ENCODE measurements at places on chromosomes 3 and 15.
A peak's percentile ranks its signal among the peaks of the same experiment; 100 is the strongest.

DNA sequence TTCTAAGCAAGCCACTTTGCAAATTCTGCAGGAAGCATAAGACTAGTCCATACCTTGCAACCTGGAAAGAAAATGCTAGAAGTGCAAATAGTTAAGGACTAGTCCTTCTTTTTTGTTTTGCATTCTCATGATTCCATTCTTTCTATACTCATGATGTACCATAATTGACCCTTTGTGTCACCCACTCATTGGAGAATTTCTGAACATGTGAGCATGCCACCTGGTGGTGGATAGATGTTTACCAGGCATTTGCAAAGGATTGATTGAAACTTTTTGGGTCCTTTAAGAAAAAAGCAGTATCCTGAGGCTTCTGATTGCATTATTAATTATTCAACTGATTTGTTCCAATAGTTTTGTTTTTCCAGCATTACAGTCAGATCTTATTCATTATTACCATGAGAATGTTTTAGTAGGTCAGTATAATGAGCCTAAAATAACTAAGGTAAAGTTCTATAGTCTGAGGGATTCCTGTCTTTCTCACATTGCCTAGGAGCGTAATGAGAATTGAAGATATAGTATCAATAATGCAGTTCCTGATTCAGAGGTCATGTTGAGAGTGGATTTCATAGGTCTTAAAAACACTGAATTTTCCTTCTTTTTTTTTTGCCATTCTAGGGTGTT is 20.2 kb upstream of the DIPK2A start:
- no peak for DNase-seq

- no peak for DNase-seq
Observed at GRCh38 chr15:34650177-34650576, 66.7 kb upstream of the GOLGA8B start.

GRCh38 chr15:77975332-77976094 is 102.0 kb downstream of the TBC1D2B start:
- no peak for DNase-seq

DNA sequence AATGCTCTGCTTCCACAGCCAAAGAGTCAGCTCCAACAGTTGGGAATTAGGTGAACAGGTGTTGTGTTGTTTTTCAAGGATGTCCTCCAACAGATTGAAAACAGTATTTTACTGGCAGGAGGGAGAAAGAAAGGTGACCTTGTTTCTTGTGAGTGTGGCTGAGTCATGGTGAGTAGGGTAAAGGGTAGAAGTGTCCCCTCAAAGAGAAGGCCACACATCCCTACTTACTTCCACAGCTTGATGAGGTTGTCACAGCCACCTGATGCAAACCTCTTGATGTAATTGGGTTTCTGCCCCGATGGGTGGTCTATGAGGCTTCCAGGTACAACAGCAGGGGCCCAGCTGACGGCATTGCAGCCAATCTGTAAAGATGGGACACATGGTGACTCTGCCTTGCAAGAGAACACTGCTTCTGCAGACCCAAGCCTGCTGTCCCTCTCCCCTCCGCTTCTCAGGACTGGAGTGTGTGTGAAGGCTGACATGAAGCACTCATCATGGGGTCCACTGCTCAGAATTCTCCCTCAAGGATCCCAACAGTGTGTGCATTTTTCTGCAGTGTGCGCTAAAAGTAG is 12.7 kb upstream of the GHRL start:
- DNase-seq: no peak

DNA sequence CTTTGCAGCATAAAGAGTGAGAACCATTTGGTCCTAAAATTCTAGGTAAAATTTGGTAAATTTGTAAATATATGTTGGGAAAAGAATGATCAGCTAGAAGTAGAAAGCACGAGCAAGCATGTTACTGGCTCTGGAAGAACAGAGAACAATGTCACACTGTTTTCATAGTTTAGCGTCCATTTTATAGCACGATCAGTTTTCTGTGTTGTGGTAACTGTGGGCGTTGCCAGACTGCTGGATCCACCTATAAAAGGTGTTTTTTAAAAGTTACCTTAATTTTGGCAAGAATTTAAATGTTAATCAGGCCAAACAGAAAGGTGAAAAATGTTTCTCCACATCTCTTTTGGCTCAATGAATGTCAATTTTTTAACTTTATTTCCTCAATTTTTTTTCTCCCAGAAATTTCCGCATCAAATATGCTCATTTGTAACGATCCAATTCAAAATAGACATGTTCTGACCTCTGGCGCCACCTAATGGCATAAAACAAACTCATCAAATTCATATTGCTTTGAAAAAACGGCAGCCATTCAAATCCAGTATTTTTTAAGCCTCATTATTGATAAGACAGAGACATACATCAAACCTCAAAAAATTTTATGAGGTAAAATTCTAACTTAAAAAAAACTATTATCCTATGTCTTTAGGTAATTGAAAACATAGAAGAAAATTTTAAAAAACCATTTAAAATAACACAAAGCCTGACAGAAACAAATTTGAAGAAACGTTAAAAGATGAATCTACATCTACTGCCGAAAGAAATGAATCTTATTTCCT is 5.5 kb upstream of the GP5 start:
- no peak for DNase-seq

GRCh38 chr15:62938825-62939224 is 103.7 kb upstream of the TPM1 start:
- DNase-seq: no peak

- no peak for DNase-seq
Observed at GRCh38 chr15:80482696-80483095, 78.5 kb downstream of the ARNT2 start.

DNA sequence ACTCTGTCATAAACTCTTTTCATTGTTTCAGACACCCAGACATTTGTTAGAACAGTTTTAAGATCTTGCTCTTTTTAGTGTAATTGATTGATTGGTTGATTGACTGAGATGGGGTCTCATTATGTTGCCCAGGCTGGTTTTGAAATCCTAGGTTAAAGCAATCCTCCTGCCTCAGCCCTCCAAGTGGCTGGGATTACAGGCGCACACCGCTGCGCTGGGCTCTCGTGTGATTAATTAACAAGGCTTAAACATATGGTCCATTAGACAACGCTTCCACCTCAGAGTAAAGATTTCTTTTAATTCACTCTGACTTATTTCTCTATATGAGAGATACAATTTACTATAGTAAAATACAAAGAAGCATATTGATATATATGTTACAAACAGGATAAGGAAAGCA is 114.0 kb upstream of the C2CD4B start:
- DNase-seq: no peak

GRCh38 chr3:853489-853888 is 239.3 kb upstream of the CNTN6 start:
- no peak for DNase-seq

- DNase-seq: peak; percentile 91
Observed at GRCh38 chr15:92917598-92918407, 17.7 kb downstream of the CHD2 start.

GRCh38 chr3:111619833-111620232 is 24.7 kb upstream of the ZBED2 start:
- no peak for DNase-seq

DNA sequence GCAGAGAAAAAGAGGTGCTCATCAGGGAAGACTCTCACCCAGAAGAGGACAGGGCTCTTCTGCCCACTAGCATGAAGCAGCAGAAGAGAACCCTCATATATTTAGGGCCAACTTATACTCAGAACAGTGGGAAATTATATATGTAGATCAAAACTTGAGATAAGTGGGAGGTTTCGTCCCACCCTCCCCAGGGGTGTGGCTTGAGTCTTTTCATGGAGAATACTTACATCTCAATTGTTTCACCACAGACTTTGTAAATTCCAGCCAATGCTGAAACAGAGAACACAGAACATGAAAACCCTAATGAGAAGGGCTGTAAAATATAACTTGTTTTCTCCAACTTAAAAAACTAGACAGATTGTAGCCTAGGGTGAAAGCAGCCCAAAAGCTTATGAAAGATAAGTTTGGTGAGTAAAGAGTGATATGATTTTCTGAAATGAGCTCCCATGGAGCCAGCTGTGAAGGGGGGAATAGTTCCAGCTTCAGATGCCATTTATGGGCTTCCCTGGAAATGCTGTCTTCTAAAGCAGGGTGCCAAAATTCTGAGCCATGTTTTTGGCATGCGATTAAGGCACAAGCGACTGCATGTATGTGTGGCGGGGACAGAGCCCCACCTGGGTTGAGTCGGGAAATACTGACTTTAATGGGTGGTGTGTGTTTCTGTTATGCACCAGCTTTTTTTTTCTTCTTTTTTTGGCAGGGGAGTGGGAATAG is 92.9 kb downstream of the WDR76 start:
- no peak for DNase-seq

DNA sequence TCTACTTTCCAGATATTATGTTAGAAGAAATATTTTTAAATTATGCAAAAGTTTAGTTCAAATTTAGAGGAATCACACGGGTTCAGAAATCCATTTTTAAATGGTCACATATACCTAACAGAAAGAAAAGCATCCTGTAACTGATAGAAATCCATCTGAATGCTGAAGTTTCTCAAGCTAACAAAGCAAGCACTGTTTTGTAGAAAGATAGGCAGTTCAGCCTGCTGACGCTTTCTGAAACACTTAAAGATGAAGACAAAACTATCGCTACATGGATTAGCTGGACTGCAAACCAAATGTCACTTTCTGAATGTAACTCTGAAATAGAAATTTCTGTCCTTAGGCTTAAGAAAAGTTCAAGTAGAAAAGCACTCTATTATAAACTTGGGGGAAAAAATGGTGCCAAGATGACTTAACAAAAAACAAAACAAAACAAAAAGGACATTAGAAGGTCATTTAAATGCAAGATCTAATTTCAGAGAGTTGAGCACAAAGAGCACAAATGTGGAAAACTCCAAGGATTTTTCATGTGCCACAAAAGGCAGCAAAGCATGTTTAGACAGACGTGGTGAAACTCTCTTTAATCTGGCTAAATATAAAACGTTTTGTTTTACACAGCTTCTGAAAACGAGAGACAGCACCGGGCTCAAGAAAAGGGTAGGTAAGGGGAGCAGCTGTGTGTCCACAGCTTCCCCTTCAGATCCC is 1.2 kb downstream of the PLOD2 start:
- no peak for DNase-seq

- no peak for DNase-seq
Observed at GRCh38 chr3:98962189-98962930, 60.9 kb upstream of the DCBLD2 start.

DNA sequence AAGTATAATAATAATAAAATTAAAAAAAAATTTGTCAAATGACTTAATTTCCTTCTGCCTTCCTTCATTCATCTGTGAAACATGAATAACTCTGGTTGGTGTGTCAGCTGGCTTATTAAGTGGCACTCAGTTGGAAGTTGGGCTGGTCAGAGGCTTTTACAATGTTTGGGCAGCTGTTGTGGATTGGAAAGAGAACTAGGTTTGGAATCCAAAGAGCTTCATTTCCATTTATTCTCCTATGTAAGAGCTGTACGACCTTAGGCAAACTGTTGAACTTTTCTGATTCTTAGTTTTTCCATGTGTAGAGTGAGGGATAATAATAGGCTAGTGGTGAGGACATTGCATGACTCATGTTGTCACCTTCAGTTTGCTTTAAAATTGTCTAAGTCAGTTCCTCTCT is 606.7 kb downstream of the PDCD6IP start:
- DNase-seq: no peak

DNA sequence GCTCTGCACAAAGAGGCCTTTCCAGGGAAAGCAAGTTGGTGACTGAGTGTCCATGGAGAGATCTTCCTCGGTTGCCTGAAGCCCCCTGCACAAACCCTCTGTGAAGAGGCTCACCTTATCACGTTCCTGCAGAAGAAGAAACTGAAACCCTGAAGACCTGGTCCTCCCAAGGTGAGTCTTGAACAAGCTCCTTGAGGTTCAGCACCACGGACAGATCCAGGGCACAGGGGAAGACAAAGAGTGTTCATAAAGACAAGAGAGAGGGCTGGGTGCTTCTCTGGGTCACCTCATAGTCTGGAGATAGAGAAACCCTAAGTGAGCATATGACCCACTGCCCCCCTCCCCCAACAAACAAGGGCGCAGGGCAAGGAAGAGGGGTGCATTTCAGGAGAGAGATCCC is 21.7 kb upstream of the TBC1D21 start:
- no peak for DNase-seq

GRCh38 chr3:72099326-72100079 is 314.6 kb upstream of the PROK2 start:
- no peak for DNase-seq

GRCh38 chr15:91376038-91376437 is 276.0 kb downstream of the SV2B start:
- DNase-seq: no peak

- DNase-seq: no peak
Observed at GRCh38 chr3:32022947-32023346, 41.4 kb downstream of the ZNF860 start.

- no peak for DNase-seq
Observed at GRCh38 chr15:43249699-43250203, 17.0 kb downstream of the TGM5 start.

GRCh38 chr3:129837065-129837642 is 56.4 kb downstream of the TMCC1 start:
- DNase-seq: no peak

GRCh38 chr3:53243165-53243564 is 12.7 kb downstream of the TKT start:
- DNase-seq: no peak

- DNase-seq: no peak
Observed at GRCh38 chr15:63045879-63046278, 3.3 kb downstream of the TPM1 start.
